CD8-positive, alpha-beta memory T cell (primary cell): ENCODE measurements at places on chromosomes 3 and 15. TPM values are rescaled to one million over a fixed set of nuclear protein-coding genes. Genes with fewer than 3 reads are reported as not detected.

The CCR2 gene
- 0.74 TPM for total RNA-seq

The BCL6 gene
- total RNA-seq: 17.1 TPM

The SLC28A1 gene
- not detected for total RNA-seq

DNA sequence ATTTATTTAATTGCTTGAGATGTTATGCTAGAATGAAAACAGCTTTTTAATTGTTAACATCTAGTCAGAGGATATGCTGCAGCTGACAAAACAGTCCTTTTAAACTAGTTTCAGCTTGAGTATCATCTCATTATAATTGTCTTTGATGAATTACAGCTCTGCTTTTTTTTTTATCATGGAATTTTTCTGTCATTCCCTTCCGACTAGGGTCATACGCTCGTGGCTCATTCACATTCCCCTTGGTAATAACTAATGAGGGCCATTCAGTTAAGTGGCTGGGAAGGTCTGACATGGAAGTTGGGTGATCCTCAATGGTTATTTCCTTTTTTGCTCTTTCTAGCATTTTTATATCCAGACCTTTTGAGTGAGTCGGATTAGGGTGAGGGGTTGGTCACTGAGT is 77.0 kb downstream of the PGPEP1L start:
- no peaks in the 10 kb centered on the region for H3K36me3 ChIP-seq
- H3K4me1 ChIP-seq: no peaks in the 10 kb centered on the region
- H3K27ac ChIP-seq: no peak overlapping the region
- DNase-seq: no peak
- H3K27me3 ChIP-seq: no peaks in the 10 kb centered on the region
- H3K4me3 ChIP-seq: no peak overlapping the region

DNA sequence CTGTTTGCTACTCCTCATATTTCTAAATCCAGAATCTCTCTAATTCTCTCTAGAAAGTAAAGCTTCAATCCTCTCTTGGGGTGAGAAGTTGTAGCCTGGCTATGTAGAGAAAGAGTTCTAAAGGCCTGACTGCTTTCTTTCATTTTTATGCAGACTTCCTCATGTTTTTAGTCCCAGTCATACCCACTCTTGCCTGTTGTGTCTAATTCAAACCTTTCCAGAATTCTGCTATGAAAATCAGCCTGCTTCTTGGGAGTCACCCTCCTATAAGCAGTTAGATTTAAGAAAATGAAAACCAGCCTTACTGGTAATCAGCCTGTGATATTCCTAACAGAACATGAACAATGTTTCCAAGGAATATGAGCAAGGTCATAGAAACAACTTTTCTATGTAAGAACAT is 14.8 kb upstream of the ZNF639 start:
- no peaks in the 10 kb centered on the region for H3K36me3 ChIP-seq
- no peak overlapping the region for H3K4me3 ChIP-seq
- no peak for DNase-seq
- no peak overlapping the region for H3K27ac ChIP-seq
- H3K4me1 ChIP-seq: no peaks in the 10 kb centered on the region

DNA sequence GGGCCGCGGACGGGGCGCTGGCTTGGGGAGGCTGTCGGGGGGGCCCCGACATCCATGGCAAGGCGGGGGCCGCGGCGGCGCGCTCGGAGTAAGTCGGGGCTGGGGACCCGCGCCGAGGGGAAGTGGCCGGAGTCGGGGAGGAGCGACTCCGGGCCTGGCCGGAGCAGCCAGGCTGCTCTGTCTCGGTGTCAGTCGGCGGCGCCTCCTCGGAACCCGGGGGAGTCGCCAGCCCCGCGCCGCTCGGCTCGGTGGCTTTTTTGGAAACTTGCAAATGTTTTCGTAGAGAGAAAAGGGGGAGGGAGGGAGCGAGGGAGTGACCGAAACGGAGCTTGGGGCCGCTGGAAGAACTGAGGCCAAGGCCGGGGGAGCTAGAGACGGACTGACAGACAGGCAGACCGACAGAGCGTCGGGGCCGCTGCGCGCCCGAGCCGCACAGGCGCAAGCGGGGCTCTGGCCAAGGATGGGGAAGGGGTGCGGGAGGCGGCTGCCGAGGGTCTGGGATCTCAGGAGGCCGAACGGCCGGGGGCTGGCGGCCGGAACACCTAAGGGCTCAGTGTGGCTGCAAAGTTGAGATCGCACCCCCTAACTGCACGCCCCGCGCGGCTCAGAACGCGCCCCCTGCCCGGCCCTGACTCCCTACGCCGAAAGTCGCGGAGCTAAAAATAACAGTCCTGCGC is 5.0 kb downstream of the PTH1R start:
- peak overlapping the region; percentile 34 for H3K4me3 ChIP-seq
- H3K27me3 ChIP-seq: peaks cover 35% of the 10 kb centered on the region
- no peaks in the 10 kb centered on the region for H3K36me3 ChIP-seq
- H3K27ac ChIP-seq: no peak overlapping the region
- no peaks in the 10 kb centered on the region for H3K4me1 ChIP-seq
- no peak for DNase-seq

- H3K4me3 ChIP-seq: peak overlapping the region; percentile 49
- DNase-seq: no peak
- no peak overlapping the region for H3K27ac ChIP-seq
- peaks cover 5% of the 10 kb centered on the region for H3K4me1 ChIP-seq
- H3K36me3 ChIP-seq: no peaks in the 10 kb centered on the region
Measured at GRCh38 chr3:42773409-42773751, 327 bp upstream of the CCDC13 start.

DNA sequence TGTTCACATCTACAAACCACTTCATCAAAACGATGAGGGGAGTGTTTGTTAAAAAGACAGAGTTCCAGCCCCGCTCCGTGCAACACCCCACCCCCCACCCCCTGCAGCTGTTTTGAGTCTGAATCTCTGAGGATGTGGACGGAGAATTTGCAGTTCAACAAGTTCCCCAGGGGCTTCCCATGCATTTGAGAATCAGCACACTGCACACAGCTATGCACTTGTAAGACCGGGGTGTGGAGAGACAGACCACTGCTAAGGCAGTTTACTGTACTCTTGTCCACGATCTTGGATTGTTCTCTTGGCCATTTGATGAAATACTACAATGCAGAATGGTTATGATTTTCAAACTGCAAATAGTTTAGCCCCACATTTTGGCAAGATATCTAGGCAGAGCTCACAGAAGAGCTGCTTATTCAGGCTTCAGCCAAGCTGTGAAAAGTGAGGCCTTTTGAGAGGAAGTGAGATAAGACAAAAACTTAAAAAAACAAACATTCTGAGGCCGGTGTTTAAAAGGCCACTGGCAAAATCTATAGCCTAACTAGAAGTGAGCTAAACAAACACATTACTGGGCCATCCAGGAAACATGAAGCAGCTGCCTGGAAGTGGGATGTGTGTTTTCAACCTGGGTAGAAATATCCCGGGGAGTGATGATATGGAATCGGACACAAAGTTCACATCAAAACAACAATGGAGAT is 308.2 kb upstream of the ADAMTS9 start:
- H3K27me3 ChIP-seq: no peaks in the 10 kb centered on the region
- DNase-seq: no peak
- no peaks in the 10 kb centered on the region for H3K4me1 ChIP-seq

- H3K36me3 ChIP-seq: no peaks in the 10 kb centered on the region
- no peaks in the 10 kb centered on the region for H3K4me1 ChIP-seq
- no peak overlapping the region for H3K27ac ChIP-seq
- H3K27me3 ChIP-seq: no peaks in the 10 kb centered on the region
- DNase-seq: no peak
Measured at GRCh38 chr3:128215290-128215689, 62.0 kb downstream of the EEFSEC start.

DNA sequence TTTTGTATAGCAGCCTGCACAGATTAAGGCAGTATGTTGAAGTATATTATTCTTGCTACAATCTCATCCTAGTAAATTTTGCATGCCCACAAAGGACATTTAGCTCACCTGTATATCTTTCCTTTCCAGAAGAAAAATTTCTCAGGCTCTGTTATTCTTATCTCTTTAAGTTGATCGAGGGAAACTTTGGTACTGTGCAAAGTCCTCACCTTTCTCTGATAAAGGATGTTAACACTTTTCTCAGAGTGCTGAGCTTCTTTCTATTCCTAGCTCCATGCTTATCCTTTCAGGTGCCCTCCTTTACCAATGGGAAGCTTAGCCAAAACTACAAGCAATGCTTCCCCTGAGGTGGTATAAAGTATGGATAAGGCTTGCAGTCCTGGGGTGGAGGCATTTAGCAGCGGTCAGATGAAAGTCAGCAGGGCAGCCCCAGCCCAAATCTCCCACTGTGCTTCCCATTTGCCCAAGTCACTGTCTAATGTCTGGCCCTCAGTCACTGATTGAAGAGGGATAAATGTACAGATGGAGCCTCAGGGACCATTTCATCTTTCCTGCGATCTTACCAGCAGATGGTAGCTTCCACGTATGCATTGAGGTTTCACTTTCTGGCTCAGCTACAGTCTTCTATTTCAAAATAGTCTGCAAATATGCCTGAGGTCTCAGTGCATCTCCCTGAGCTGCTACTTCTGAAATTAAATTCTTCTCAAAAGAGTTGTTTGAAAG is 127.8 kb upstream of the P2RY1 start:
- no peaks in the 10 kb centered on the region for H3K27me3 ChIP-seq
- H3K4me3 ChIP-seq: no peak overlapping the region
- no peak overlapping the region for H3K27ac ChIP-seq
- no peaks in the 10 kb centered on the region for H3K36me3 ChIP-seq

DNA sequence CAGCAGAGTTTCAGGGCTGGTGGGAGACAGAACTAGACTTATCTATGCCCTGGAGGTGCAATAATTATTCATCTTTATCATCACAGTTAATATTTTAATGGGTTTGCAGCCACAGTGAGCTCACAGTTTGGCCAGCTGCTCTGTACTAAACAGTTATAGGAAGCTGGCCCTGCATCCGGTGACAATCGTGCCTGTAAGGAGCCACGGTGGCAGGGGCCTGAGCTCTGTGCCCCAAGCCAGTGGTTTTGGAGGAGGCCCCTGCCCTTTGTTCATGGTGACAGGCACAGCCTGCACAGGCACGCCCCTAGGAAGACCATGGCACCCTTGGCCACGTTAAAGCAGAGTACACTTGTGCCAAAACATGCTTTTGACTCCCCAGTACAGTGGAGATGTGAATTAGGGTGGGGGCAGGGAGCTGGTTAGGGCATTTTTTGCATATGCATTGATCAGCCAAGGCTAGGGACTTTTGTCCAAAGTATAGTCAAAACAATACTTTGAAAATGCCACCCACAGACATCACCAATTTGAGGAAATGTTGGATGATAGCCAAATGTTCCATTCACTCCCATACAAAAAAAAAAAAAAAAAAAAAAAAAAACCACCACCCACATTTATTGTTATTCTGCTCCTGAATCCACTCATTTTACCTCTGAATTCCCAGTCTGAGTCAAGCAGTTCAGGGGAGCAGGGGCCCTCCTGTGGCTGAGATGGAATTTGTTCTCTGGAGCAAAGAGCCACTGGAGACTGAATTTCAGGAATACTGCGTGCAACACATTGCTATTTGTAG is 3.4 kb upstream of the RFTN1 start:
- no peak overlapping the region for H3K4me3 ChIP-seq
- DNase-seq: no peak
- H3K27ac ChIP-seq: no peak overlapping the region
- H3K27me3 ChIP-seq: no peaks in the 10 kb centered on the region

GRCh38 chr15:42508263-42508690 is 12.8 kb downstream of the SNAP23 start:
- no peaks in the 10 kb centered on the region for H3K27me3 ChIP-seq
- peaks cover 7% of the 10 kb centered on the region for H3K36me3 ChIP-seq
- H3K4me1 ChIP-seq: no peaks in the 10 kb centered on the region
- no peak for DNase-seq

- no peaks in the 10 kb centered on the region for H3K36me3 ChIP-seq
- no peaks in the 10 kb centered on the region for H3K4me1 ChIP-seq
- H3K4me3 ChIP-seq: no peak overlapping the region
- H3K27ac ChIP-seq: no peak overlapping the region
Measured at GRCh38 chr3:124444075-124444474, 286.2 kb upstream of the UMPS start.

- no peak overlapping the region for H3K4me3 ChIP-seq
- DNase-seq: no peak
- no peak overlapping the region for H3K27ac ChIP-seq
- H3K4me1 ChIP-seq: no peaks in the 10 kb centered on the region
- H3K36me3 ChIP-seq: no peaks in the 10 kb centered on the region
Measured at GRCh38 chr3:55651011-55651410, 163.9 kb upstream of the WNT5A start.

GRCh38 chr15:49060710-49061495 is 14.7 kb upstream of the SECISBP2L start:
- no peaks in the 10 kb centered on the region for H3K27me3 ChIP-seq
- H3K4me1 ChIP-seq: peaks cover 25% of the 10 kb centered on the region
- no peaks in the 10 kb centered on the region for H3K36me3 ChIP-seq

GRCh38 chr15:37079726-37080125 is 20.6 kb downstream of the MEIS2 start:
- H3K27me3 ChIP-seq: no peaks in the 10 kb centered on the region
- no peaks in the 10 kb centered on the region for H3K4me1 ChIP-seq
- H3K36me3 ChIP-seq: no peaks in the 10 kb centered on the region
- H3K27ac ChIP-seq: no peak overlapping the region
- no peak for DNase-seq

DNA sequence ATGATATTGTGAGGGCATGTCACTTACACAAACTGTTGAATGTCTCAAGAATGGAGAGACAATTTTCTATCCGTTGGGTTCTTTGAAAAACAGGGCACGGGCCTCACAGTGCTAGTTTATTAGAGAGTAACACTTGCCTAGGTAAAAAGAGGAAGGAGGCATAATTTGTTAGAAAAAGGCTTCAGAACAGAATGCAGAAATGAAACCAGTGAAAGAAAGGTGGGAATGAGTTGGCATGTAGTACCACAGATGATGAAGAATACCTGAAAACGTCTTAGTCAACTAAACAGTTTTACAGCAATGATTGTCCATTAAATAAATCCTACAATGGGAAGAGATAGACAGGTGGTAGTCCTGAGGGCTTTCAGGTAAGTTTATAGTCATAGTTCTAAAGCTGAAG is 1399.7 kb upstream of the CADM2 start:
- H3K36me3 ChIP-seq: no peaks in the 10 kb centered on the region
- no peak overlapping the region for H3K4me3 ChIP-seq
- H3K4me1 ChIP-seq: no peaks in the 10 kb centered on the region
- H3K27ac ChIP-seq: no peak overlapping the region
- no peaks in the 10 kb centered on the region for H3K27me3 ChIP-seq
- DNase-seq: no peak

DNA sequence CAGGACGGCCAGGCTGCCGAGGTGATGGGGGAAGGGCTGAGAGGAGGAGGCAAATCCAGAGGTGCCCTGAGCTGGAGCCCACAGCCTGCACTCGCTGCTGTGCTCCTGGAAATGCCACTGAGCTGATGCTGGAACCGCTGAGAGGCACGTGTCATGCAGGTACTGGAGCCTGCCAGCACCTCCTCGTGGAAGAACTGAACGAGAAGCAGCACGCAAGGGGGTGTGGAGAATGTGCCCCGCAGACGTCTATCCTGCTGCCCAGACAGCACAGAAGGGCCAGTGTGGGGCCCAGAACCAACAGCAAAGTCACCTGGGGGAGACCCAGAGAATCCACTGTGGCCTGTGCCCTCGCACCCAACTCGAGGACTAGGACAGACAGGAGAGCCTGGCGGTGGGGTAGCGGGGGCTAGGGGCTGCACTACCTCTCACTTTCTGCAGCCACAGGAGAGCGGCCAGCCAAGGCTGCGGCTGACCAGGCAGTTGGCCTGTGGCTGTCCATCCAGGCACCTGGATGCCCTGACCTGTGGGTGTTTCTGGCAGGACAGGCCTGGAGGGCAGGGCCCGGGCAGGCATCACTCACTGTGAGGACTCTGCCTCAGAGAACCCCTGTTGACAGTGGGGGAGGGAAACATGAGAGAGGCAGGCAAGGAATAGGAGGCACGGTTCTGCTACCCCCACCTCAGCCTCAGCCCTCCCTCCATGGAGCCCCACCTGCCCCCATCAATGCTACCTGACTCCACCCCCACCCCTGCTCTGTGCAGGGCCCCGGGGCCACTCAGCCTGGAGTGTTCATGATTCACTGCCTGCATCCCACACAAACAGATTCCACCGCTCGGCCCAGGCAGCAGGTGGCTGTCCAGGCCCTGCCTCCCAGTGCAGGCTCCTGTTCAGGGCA is 213.1 kb downstream of the TBC1D2B start:
- H3K4me3 ChIP-seq: no peak overlapping the region
- H3K36me3 ChIP-seq: no peaks in the 10 kb centered on the region
- H3K27me3 ChIP-seq: no peaks in the 10 kb centered on the region
